ENCODE measurements at places on chromosomes 1 and 21.

GRCh38 chr1:241215683-241216082 lies 141.3 kb downstream of the RGS7 start:
- no peak for ATAC-seq

DNA sequence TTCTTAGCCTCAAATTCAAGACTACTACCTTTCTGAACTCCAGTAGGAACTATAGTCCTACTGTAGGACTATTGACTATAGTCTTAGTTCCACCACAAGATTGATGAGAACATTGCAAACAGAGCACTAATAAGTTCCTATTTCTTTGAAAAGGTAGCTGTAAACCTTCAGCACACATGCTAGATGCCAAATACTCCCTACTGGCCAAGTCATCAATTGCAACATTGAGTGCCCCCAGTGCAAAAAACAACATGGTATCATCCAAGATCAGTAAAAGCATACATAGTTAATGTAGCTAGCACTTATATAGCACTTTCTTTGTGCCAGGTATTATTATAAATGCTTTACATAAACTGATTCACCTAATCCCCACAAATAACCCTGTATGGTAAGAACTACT lies 99.8 kb downstream of the MRPL39 start:
- ATAC-seq, result no peak

DNA sequence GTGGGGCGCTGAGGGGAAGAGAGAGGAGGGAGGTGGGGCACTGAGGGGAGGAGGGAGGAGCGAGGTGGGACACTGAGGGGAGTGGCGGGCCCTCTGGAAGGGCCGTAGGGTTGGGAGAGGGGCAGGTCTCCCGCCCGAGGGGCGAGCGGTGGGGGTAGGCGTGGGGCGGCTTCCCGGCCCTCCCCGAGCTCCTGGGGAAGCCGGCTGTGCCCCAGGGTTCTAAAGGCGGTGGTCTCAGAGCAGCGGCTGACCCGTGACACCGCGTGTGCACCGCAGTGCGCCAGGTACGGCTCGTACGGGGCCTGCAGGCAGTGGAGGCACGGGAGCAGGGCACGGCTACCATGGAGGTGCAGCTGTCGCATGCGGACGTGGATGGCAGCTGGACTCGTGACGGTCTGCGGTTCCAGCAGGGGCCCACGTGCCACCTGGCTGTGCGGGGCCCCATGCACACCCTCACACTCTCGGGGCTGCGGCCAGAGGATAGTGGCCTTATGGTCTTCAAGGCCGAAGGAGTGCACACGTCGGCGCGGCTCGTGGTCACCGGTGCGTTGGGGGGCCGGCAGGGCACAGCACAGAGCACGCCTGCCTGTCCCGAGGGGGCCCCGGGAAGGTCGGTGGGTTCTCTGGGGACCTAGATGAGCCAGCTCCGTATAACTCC lies 68.5 kb downstream of the OBSCN start:
- no peak for ATAC-seq

DNA sequence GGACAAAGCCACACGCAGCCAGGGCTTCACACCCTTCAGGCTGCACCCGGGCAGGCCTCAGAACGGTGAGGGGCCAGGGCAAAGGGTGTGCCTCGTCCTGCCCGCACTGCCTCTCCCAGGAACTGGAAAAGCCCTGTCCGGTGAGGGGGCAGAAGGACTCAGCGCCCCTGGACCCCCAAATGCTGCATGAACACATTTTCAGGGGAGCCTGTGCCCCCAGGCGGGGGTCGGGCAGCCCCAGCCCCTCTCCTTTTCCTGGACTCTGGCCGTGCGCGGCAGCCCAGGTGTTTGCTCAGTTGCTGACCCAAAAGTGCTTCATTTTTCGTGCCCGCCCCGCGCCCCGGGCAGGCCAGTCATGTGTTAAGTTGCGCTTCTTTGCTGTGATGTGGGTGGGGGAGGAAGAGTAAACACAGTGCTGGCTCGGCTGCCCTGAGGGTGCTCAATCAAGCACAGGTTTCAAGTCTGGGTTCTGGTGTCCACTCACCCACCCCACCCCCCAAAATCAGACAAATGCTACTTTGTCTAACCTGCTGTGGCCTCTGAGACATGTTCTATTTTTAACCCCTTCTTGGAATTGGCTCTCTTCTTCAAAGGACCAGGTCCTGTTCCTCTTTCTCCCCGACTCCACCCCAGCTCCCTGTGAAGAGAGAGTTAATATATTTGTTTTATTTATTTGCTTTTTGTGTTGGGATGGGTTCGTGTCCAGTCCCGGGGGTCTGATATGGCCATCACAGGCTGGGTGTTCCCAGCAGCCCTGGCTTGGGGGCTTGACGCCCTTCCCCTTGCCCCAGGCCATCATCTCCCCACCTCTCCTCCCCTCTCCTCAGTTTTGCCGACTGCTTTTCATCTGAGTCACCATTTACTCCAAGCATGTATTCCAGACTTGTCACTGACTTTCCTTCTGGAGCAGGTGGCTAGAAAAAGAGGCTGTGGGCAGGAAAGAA lies 8.1 kb downstream of the PSRC1 start:
- peak; percentile 75 for ATAC-seq

DNA sequence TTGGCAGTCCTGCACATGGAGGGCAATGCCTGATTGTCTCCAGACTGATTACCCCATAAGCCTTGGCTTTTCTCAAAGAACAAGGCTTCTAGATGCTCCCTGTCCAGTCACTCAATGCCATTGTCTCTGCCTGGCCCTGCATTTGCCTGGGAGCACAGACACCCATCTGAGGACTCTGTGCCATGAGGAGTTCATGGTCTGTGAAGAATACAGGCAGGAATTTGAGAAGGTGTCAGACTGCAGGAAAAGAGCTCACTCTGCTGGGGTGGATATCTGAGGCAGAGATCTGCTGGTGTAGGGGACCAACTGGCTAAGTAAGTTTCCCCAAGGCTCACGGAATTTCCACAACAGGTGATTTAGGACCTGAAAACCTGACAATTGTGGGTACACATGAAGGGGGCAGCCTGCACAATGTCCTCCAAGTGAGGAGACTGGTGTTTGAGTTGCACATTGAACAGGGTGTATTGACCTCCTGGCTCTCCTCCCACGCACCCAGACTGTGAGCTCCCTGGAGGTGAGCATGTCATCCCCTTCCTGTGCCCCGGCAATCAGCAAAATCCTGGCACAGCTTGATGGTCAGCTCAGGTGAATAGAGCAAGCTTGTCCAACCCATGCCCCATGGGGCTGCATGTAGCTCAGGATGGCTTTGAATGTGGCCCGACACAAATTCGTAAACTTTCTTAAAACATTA lies 829 bp downstream of the CYP4A22 start:
- no peak for ATAC-seq

GRCh38 chr1:1021010-1021919 lies 1.3 kb downstream of the AGRN start:
- ATAC-seq, result peak; percentile 7

GRCh38 chr1:177289532-177289931 lies 118.8 kb downstream of the BRINP2 start:
- ATAC-seq, result no peak

GRCh38 chr1:30660241-30660640 lies 63.1 kb downstream of the MATN1 start:
- ATAC-seq, result no peak

GRCh38 chr1:107404756-107405155 lies 263.9 kb downstream of the NTNG1 start:
- ATAC-seq, result no peak

DNA sequence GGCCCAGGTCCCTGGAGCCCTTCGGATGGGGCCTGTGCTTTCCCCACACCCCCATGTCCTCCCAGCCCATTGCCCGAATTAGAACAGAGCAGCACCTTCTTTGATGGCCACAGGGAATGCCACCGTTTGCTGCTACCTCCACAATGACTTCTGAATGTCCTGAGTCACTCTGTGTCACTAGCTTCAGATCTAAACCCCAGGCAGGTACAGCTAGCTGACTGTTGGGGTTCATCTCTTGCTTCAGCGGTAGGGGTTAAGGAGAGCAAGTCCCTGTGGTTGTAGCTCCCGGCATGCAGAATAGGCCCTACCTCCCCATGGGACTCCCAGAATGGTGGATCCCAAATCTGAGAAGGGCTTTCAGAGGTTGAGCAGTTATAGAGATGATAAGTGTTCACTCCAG lies 291.1 kb upstream of the POU3F1 start:
- no peak for ATAC-seq

GRCh38 chr1:210321131-210321530 lies 7.6 kb upstream of the HHAT start:
- no peak for ATAC-seq

- no peak for ATAC-seq
Measured at GRCh38 chr1:39732730-39733129, 6.0 kb upstream of the PPIE start.

GRCh38 chr1:29240986-29241385 lies 4.7 kb downstream of the PTPRU start:
- ATAC-seq, result no peak

DNA sequence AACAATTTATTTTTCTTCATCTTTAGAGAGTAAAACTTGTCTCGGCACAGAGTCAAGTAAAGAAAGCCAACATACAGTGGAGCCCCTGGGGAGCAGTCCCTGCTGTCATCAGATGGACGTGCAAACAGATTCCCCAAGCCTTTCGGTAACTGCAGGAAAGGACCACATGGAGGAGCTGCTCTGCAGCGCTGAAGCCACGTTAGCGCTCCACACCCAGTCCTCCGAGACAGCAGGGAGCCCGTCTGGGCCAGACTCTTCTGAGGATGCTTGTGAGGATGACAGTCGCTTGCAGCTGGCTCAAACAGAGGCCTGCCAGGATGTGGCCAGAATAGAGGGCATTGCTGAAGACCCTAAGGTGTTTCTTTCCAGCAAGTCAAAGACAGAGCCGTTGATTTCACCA lies 77.1 kb upstream of the SCCPDH start:
- peak; percentile 99 for ATAC-seq

DNA sequence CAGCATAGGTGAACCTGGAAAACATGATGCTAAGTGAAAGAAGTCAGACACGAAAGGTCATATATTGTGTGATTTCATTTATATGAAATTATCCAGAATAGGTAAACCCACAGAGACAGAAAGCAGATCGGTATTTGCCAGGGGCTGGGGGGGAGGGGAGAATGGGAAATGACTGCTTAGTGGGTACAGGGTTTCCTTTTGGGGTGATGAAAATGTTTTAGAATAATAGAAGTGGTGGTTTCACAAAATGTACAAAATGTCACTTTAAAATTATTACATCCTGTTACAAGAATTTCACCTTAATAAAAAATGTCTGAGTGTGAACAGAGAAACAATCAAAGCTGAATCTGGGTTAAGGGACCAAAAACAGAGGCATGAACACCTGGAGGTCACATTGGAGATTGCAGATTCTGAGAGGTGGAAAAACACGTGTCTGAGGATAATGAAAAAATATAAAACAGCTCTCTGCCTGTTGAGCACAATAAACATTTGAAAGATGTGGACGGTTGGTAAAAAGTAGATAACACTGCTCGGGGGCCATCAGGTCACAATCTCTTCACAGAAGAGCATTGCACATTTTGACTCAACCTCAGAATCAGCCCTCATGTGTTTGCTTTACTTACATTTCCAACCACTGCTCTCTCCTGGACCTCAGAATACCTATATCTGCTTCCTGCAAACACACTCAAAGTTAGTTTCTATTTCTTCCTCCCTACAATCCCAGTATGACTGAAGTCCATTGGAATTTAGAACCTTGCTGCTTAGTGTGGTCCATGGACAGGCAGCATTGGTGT lies 3.2 kb downstream of the SLAMF6 start:
- ATAC-seq, result no peak

DNA sequence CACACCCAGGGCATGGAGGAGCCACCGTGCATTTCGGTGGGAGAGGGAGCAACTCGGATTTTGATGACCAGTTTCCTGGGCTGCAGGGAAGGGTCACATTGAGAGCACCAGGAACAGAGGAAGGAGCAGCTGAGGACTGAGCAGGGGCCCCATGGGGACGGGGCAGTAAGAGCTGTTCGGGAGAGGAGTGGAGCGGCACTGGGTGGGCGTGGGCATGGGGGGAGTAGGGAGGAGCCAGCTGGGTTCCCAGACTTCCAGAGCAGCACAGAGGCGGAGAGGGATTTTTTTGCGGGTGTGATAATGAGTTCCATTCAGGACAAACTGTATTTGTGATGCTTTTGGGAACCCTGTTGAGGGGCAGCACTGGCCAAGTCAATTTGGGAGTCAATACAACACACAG lies 17.4 kb upstream of the GPR153 start:
- no peak for ATAC-seq

Data from motor neuron (in vitro differentiated cells).